Uterus (tissue), 4 donors: ENCODE measurements at places on chromosomes 12 and 14. TPM values are rescaled to one million over a fixed set of nuclear protein-coding genes. Genes with fewer than 3 reads are reported as not detected.

CLEC4C gene
- not detected for total RNA-seq

FBXW8 gene
- total RNA-seq: 5.9 TPM

DNA sequence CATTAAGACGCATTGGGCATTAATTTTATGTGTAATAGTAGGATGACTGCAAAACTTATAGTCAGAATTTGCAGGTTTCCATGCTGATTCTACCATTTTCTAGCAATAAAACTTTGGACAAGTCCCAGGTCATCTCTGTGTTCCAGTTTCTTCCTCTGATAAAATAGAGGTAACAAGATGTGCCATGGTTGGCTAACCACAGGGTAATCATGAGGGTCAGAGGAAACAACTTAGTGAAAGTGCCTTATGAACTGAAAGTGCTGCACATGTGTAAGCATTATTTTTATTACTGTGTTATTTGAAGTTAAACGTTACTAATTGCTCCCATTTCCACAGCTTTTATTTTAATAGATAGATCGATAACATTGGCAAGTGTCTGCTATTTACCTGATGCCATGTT, 21.1 kb downstream of the SMCO2 start:
- DNase-seq: no peak

- DNase-seq: no peak
These were observed 1005.9 kb upstream of the ATXN7L3B start for GRCh38 chr12:73531752-73532151.

DNA sequence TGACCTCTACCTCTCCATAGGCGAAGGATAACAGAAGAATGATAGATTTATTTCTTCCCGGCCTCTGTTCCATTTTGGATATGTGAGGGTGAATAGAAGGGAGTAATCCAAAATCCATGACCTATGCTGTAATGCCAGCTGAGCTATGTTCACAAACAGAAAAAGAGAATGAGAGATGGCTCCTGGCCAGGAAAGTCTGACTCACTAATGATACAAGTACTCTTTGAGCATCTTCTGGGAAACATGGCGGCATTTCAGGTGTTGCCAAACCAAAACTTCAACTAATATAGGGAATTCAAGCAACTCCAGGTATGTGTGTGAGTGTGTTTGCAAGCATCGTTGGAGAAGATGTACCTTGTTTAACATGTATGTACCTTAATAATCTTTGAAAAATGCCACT, 55.1 kb downstream of the MED13L start:
- DNase-seq: peak; percentile 93

GPR162 gene
- 0.29 TPM for total RNA-seq

SMCO2 gene
- not detected for total RNA-seq

GRCh38 chr12:42802785-42803189, 213.2 kb upstream of the PRICKLE1 start:
- no peak for DNase-seq

DNA sequence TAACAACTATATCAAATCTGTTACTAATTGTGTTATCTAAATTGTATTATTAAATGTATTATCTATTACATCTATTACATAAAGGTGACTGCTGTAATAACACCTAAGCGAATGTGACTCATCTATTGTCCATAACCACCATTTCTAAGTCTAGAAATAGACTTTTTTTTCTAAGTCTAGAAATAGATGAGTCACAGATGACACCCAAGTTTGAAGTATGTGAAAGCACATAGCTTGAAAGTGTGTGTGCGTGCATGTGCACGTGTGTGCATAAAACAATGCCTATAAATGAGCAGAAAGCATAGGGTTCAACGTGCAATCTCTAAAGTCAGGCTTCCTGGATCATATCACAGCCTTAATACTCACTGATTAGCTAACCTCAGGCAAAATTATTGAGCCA, 451.3 kb upstream of the USP15 start:
- DNase-seq: no peak

FGF6 gene
- not detected for total RNA-seq

- no peak for DNase-seq
These were observed 2.2 kb downstream of the SSTR1 start for GRCh38 chr14:38209572-38210557.

GRCh38 chr14:24376448-24377070, 8.6 kb downstream of the NFATC4 start:
- no peak for DNase-seq

GRCh38 chr14:52188381-52188780, 79.1 kb upstream of the PTGDR start:
- no peak for DNase-seq

GRCh38 chr12:111222523-111222922, 146.4 kb downstream of the PHETA1 start:
- DNase-seq: no peak

KLRG1 gene
- total RNA-seq: 0.26 TPM

GRCh38 chr12:50062728-50063460, 5.5 kb downstream of the ASIC1 start:
- no peak for DNase-seq

DNA sequence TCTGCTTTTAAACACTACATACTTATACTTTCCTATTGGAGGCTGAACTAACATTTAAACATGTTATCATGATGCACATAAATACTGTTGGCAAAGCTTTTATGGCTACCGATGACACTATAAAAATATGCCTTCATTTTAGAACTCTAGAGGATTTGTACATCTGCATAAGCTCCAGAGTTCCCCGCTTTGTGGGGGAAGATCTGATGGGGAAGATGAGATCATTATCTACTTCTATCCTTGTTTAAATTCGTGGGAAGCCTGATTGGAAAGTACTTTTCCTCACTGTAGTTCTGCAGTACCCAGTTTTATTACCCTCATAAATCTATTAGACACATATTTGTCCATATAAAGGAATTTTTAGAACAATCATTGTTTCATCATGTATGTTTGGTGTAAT, 299.6 kb upstream of the ATP2B1 start:
- no peak for DNase-seq

DNA sequence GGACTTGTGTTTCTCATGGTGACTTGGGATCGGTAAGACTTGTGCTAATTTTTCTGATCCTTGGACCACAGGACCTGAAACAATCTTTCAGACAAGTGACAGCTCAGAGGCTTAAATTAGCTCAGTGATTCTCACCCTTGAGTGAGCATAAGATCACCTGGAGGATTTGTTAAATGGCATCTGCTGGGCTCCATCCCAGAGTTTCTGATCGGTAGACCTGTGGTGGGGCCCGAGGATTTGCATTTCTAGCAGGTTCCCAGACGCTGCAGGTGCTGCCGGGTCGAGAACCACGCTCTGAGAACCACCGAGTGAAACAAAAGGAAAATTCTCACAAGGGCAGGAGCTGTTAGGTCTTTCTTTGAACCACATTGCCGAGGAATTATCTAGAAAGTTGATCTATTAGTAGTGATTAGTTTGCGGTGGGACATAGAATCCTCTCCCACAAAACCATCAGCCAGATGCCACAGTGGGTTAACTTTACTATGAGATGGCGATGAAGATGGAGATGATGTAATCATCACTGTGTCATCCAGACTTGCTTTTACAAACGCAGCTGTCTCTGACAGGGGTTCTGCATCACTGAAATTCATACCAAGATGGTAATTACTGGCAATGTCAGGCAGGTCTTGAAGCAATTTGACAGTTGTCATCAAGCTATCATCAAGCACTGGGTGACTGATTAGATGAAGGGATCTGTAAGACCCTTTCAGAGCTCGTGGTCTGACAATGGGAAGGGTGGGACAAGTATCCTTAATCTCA, 184.0 kb downstream of the AACS start:
- DNase-seq: no peak

RNU4-1 gene
- under 0.01 TPM for total RNA-seq

- no peak for DNase-seq
These were observed 14.4 kb downstream of the TIMELESS start for GRCh38 chr12:56434828-56435227.

DNA sequence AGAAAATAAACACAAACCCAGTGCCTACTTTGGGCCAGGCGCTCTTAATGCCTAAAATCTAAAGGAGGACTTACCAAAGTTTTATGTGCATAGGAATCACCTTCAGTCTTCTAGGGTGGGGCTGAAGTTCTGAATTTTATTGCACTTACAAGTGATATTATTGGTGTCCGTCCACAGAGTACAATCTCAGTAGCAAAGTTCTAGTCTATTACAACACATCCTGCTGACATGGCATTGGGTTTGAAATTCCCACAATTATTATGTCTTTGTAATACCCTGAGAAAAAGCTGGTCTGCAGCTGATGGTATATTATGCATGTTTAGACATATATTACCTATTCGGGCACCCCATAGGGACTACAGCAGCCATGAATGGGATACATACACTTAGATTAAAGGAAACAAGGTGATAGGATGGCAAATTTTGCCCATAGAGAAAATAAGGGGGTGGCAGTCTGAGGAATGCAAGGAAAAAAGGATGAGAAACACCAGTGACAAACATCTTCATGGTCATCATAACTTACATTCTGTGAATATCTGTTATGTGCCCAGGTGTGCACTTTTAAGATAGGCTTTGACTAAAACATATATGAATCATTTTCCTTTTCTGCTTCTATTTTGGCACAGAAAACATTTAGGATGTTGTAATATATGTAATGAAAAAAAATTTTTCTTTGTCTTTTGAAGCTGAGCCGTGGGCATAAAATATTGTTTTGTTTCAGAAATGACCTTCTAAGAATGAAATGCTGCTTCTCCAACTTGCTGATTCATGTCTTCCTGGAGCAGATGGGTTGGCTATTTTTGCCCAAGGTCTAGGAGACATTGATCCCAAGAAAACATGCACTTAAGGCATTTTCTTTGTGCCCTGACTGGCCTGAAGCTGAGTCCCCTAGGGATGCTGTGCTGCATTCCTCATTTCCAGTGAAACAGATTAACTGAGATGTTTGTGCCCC, 27.2 kb upstream of the ALG10 start:
- DNase-seq: no peak

GRCh38 chr14:22174412-22175277, 414.4 kb downstream of the DAD1 start:
- no peak for DNase-seq

GRIP1 gene
- 19.2 TPM for total RNA-seq

DNA sequence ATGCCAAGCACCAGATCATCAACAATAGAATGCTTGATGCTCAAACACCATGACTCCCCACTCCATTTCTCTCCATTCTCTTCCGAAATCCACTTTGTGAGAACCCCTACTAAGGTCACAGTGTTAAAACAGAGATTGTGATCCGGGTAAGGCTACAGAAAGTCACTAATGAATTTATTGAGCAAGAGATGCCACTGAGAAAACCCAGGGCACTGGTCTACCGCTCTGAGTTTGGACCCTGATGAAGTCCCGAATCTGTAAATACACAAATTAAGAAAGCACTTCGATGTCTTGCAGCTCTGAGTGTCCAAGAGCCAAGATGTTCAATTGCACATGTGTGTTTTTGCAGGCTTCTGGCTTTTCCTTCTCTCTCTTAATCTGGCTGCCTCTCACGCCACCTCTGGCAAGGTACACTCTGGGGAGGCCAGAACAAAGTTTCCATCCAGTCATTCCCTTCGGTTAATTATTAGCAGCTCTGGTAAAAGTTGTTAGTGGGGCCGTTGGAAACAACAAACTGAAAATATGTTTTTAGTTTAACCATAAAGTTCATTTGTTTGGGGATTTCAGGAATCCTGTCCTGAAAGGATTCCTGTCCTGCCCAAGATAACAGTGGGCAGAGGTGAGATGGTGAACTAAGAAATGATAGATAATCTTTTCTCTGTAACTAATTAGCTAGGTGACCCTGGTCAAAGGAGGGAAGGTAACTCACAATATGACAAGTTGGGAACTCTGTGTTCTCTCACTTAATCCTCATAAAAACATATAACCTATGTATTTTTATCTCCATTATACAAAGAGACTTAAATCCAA, 75.4 kb downstream of the BTG1 start:
- DNase-seq: peak; percentile 74

DNA sequence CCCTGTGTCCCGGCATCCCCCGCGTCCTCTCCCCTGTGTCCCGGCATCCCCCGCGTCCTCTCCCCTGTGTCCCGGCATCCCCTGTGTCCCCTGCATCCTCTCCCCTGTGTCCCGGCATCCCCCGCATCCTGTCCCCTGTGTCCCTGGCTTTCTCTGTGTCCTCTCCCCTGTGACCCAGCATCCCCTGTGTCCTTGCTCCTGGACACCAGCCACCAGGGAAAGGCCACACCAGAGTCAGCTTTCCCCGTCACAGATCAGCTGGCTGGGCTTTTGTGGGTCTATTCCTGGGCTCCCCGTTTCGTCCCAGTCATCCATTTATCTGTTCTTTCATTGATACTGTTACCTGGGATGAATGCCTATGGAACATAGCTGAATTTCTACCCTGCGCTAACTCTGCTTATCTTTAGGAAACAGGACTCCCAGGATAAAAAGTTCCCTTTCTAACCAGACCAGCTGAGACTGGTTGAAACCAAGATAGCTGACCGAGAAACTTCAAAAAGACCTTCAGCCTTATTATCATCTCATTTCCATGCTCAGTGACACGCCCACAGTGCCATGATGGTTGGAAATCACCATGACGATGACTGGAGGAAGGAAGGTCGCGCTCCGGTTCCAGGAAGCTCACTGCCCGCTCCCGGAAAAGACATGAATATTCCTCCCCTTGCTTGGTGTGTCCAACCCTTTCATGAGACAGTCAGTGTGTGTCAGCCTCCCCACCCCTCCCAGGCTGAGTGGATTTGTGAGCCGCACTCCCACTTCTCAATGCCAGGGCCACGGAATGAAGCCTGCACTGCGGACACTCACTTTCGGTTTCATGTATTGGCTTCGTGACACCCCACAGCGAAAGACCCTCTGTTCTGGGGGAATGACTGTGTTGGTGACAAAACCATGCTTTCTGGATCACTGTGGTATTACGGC, 276.4 kb upstream of the SFSWAP start:
- DNase-seq: no peak

TMTC1 gene
- 75.0 TPM for total RNA-seq

- DNase-seq: no peak
These were observed 42.7 kb downstream of the ATF7IP start for GRCh38 chr12:14408208-14408607.

GRCh38 chr12:46752396-46752795, 73.4 kb downstream of the SLC38A4 start:
- DNase-seq: no peak

TMEM117 gene
- 1.0 TPM for total RNA-seq

DNA sequence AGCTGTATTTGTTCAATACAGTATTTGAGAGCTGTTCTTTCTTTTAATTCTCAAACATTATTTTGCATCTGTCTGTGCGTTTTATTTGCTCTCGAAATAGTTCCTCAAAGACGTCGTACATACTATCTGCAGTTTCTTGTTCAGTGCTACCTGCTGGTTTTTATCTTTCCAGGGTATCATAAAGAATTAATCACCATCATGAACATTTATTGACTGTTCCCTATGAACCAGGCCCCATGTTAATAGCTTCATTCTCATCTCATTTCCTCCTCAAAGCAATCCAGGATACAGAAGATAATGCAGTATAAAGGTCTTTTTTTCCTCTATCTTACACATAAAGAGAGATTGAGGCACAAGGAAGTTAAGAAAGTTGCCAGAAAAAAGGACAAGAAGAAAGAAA, 211.8 kb downstream of the DACT1 start:
- no peak for DNase-seq

NGB gene
- total RNA-seq: not detected
